ENCODE measurements at places on chromosomes 2 and 18. TPM values are rescaled to one million over a fixed set of nuclear protein-coding genes. Genes with fewer than 3 reads are reported as not detected.

Gene DSG1
- polyA plus RNA-seq, result 68.0 TPM

Gene GPR75
- 2.7 TPM for polyA plus RNA-seq

Gene PRSS56
- polyA plus RNA-seq, result not detected

Gene RTP5
- not detected for polyA plus RNA-seq

Gene TTN
- polyA plus RNA-seq, result under 0.01 TPM

Gene ZNF236
- polyA plus RNA-seq, result 3.6 TPM

Gene TRIM43
- not detected for polyA plus RNA-seq

Gene NPAS2
- 14.9 TPM for polyA plus RNA-seq

Gene LRATD1
- polyA plus RNA-seq, result 4.3 TPM

Gene ANKRD23
- 1.4 TPM for polyA plus RNA-seq

Gene ADD2
- not detected for polyA plus RNA-seq

Gene KIF5C
- 0.03 TPM for polyA plus RNA-seq

Gene PAX8
- polyA plus RNA-seq, result 4.4 TPM

Gene VIT
- polyA plus RNA-seq, result 0.75 TPM

Gene OTX1
- polyA plus RNA-seq, result 0.54 TPM

Gene IL18RAP
- polyA plus RNA-seq, result not detected

Gene SP5
- polyA plus RNA-seq, result not detected

- DNase-seq, result no peak
Measured at GRCh38 chr2:58030771-58031170, 15.8 kb upstream of the VRK2 start.

GRCh38 chr2:105323111-105323510 is 6.4 kb downstream of the TGFBRAP1 start:
- no peak for DNase-seq

DNA sequence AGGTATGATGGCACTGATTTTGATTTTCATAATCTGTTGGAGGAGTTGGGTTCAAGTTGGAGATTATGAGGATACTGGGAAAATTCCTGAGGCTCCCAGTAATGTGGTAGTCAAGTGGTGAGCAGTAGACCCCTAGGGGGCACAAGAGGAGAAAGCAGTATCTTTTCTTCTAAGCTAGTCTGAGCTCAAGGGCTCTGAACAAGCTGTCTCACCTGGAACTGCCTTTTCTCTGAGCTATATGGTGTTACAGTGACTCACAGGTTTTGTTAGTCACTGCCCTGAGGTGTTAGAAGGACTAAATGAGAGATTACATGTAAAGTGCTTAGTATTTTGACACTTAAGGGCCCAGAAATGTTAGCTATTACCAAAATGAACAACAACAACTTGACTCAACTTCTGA is 42.2 kb downstream of the CD302 start:
- peak; percentile 100 for DNase-seq

- no peak for DNase-seq
Measured at GRCh38 chr18:63511285-63511684, 30.9 kb upstream of the SERPINB12 start.

- no peak for DNase-seq
Measured at GRCh38 chr2:113131352-113132185, 4.2 kb downstream of the IL1RN start.

GRCh38 chr2:28423856-28424605 is 31.4 kb downstream of the FOSL2 start:
- DNase-seq, result no peak

GRCh38 chr2:138782383-138782782 is 2.2 kb upstream of the NXPH2 start:
- DNase-seq, result no peak

GRCh38 chr2:88827821-88828220 is 136.3 kb downstream of the RPIA start:
- DNase-seq, result no peak

- DNase-seq, result no peak
Measured at GRCh38 chr2:149093579-149093978, 55.1 kb downstream of the LYPD6B start.

GRCh38 chr2:119550346-119550745 is 6.1 kb downstream of the CFAP221 start:
- DNase-seq, result no peak

GRCh38 chr2:200869014-200869413 is 4.6 kb upstream of the CLK1 start:
- no peak for DNase-seq

GRCh38 chr2:158089322-158089721 is 12.4 kb upstream of the UPP2 start:
- DNase-seq, result no peak

DNA sequence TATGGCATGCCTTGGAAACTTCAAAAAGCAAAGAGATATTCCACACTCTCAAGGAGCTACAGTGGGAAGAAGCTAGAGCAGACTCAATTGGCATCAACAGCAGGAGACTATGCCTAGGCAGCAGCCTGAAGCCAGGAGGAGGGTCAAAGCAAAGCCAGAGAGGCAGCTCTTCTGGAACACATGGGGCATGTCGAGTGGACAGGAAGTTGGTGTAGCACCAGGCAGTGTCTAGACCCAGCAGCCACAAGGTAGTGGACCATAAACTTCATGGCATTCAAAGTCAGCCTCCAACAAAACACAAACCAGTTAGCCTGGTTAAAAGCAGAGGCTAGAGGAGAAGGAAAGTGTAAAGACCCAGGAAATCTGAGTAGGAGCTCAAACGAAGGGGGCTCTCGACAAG is 311.2 kb upstream of the PKDCC start:
- no peak for DNase-seq

DNA sequence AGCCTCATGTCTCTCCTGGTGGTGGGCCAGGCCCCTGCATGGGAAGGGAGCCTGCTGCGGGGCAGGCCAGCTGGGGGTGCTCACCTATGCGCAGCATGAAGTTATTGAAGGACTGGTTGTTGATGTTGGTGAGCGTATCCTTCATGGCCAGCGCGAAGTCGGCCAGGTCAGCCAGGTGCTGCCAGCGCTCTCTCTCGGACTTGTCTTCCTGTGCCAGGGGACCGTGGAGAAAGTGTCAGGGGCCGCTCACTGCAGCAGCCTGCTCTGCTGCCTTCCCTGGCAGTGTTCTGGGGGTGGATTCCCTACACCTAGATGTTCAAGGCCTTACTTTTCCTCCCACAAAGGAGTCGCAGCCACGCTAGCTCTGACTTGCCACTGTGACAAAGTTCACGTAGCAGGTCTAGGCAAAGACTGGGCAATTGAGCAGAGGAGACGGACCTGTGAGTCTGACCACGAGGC is 28.2 kb downstream of the CENPO start:
- DNase-seq, result no peak

- DNase-seq, result no peak
Measured at GRCh38 chr2:34402376-34402775, 803.3 kb upstream of the FAM98A start.

- no peak for DNase-seq
Measured at GRCh38 chr2:6784291-6784690, 81.4 kb downstream of the CMPK2 start.

DNA sequence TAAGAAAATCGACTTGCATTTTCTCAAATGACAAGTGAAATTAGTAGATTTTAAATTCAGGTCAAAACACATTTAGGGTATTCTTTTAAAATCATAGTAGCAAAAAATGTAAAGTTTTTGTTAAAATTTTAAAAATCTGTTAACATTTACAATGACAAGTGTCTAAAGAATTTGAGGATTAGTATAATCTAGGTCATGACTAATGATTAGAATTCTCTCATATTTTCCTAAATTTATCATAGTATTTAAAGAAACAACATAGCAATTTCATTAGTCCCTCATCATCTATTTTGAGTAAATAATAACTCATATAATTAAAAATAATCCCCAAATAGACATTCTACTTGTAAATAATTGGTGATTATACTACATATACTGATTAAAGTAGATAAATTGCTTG is 23.6 kb downstream of the THUMPD2 start:
- no peak for DNase-seq

- DNase-seq, result no peak
Measured at GRCh38 chr18:44792456-44793061, 111.9 kb downstream of the SETBP1 start.
